ENCODE measurements at places on chromosomes 4 and X.

- DNase-seq = no peak
Measured at GRCh38 chrX:43002526-43003203, 224.7 kb upstream of the PPP1R2C start.

GRCh38 chr4:946103-946450 lies 13.8 kb downstream of the TMEM175 start:
- no peak for DNase-seq

DNA sequence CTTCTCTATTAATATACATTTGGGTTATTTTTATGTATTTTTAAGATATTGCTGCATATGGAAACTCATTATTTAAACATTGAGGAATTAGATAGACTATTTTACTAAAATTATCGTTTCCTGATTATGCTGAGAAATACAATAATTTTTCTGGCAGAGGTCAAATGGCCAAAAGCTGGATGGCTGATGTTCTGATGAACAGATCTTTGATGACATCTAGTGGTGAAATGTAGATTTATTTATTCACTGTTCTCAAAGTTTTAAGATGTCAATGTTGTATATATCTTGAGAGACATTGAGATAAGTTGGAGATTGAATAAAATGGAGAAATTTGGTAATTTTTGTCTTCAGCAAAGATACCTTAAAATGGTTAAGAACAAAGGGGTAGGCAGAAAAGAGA lies 96.2 kb downstream of the UGT8 start:
- no peak for DNase-seq

DNA sequence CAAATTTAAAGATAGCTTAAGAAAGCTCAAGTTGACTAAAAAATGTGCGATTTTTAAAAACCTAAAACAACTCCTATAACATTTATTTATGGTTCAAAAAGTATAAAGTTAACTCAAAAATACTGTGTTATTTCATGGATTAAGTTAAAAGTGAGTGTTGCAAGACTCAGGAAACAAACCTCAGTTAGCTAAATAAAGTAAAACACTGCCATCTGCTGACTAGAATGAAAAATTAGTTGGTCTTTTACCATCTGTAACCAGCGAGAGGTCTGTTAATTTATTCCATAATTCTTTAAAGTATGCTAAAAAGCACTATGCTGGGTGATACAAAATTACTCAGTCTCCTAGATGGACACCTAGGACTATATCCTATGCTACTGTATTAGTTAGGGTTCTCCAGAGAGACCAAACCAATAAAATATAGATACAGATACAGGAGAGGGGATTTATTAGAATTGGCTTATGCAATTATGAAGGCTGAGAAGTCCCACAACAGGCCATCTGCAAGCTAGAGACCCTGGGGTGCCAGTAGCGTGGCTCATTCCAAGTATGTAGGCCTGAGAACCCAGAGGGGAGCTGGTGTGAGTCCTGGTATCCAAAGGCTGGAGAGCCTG lies 4.9 kb upstream of the WDFY3 start:
- DNase-seq = no peak

DNA sequence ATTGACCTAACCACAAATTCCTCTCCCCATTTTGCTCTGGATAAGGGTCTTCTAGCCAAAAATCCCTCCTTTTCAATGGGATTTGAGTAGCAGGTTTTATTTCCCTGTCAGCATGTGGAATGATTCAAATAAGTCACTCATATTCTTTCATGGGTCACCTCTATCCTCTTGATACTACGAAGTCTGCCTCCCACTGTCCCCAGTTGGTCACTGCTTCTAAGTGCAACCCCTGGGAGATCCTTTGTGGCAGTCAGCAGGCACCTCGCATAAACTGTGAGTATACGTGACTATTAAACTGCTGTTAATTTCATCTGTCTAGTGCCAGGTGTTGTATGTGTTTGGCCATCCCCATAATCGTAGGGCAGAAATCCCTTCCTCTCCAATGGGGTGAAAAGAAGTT lies 1667.9 kb upstream of the PCDH7 start:
- DNase-seq = no peak

DNA sequence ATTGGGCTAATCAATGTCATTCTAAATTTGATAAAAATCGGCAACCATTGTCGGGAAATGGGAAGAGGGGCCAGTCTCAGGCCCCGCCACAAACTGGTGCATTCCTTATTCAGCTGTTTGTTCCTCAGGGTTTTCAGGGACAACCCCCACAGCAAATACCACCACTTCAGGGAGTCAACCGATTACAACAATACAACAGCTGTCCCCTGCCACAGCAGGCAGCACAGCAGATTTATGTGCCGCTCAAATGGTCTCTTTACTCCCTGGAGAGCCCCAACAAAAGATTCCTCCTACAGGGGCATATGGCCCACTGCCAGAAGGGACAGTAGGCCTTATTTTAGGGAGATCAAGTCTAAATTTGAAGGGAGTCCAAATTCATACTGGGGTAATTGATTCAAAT lies 61.8 kb downstream of the ZNF732 start:
- DNase-seq = no peak

DNA sequence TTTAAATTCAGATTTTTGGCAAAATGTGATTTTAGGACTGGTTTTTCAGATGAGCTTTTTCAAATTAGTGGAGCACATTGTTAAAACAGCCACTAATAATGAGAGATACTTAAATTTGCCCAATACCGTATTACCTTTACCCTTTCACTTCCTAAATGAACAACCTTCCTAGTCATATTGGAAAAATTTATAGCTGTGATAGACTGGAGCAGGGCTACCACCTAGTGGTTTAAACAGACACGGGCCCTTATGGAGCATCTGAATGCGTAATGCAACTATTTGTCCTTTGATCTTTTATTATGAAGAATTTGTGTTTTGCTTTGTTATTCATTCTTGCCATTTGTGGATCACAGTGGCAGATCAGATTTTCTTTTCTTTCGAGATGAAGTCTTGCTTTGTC lies 72.7 kb downstream of the KDM6A start:
- DNase-seq = no peak

DNA sequence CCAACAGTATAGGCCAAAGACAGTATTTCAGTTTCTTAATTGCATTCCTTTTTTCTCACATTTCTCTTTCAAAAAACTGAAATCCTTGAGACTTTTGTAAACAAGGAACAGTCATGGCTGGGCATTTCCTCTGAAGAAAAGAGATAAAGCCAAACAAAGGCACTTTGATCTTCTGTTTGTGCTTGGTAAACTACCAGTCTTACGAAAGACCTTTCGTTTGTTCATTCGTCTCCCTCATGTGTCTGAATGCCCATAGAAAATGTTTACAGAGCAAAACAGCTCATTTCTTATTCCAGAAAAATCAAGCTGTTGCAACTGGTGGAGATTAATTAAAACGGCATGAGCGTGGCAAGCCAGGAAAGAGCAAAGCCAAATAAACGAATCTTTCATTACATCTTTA lies 178.0 kb downstream of the GASK1B start:
- no peak for DNase-seq

DNA sequence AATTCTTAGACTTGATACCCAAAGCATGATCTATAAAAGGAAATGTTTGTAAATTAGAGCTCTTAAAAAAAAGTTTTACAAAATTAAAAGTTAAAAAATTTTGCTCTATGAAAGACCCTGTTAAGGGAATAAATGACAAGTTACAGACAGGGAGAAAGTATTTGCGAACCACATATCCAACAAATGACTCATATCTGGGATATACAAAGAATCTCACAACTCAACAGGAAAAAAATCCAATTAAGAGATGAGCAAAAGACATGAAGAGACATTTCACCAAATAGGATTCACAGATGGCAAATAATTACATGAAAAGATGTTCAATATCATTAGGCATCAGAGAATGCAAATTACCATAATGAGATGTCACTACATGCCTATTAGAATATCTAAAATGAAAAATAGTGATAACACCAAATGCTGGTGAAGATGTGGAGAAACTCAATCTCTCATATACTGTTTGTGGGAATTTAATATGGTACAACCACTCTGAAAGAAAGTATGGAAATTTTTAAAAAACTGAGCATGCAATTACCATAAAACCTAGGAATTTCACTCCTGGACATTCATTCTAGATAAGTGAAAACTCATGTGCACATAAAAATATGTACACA lies 100.8 kb upstream of the EOLA2 start:
- DNase-seq = no peak

DNA sequence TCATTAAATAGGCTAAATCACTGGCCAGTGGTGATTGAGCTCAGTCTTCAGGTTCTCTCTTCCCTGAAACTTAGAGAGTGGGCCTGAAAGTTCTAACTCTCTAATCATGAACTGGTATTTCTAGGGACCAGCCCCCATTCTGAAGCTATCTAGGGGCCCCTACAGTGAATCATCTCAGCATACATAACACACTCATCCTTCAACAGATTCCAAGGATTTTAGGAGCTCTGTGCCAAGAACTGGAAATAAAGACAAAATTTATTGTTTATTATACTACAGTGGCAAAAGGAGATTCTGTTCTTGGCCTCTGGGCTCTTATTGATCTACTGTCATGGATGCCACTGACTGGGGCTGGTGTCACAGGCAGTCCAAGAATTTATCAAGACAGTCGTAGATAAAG lies 263.8 kb upstream of the IGFBP7 start:
- DNase-seq = no peak

GRCh38 chr4:40471923-40472322 lies 136.8 kb downstream of the CHRNA9 start:
- DNase-seq = no peak

- DNase-seq = no peak
Measured at GRCh38 chrX:48465336-48465933, 4.6 kb downstream of the SLC38A5 start.

GRCh38 chr4:187021436-187022205 lies 298.0 kb upstream of the FAT1 start:
- no peak for DNase-seq

DNA sequence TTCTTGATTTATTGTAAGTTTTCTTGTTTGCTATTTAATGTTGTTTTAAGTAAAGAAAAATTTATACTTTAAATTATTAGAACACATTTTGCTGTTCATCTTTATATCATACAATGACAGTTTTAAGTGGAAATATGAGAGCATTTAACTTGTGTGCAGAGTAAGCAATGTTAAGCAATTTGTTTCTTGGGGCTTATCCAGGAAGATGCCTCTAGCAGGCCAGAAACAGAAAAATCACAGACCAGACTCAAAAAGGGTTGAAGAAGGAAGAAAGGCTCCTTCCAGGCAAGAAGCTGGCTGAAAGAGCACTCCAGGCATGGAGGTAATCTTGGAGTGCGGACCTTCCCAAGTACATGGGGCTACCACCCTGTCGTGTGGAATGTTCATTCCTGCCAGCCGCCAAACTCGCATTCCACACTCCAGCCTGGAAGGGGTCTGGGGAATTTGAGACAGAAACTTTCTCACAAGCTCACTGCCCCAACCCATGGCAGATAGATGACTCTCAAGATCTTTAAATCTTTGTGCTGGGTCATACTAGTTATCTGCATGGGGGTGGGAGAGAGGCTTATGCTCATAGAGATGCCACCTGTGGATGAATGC lies 1521.3 kb upstream of the AGA start:
- no peak for DNase-seq

DNA sequence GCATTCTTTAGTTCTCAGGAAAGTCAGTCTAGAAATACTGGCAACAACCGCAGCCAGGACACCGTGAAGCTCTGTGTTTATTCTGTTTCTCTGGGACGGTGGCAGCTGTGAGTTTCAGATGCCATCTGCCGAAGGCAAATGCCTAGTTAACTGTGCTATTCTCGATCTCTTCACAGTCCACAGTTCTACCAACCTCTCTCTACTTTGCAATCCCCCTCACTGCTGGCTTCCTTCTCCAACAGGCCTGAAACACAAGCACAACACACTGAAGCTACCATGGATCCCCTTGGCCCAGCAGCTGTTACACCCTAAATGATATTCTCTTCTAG lies 118.8 kb downstream of the ZNF827 start:
- no peak for DNase-seq

DNA sequence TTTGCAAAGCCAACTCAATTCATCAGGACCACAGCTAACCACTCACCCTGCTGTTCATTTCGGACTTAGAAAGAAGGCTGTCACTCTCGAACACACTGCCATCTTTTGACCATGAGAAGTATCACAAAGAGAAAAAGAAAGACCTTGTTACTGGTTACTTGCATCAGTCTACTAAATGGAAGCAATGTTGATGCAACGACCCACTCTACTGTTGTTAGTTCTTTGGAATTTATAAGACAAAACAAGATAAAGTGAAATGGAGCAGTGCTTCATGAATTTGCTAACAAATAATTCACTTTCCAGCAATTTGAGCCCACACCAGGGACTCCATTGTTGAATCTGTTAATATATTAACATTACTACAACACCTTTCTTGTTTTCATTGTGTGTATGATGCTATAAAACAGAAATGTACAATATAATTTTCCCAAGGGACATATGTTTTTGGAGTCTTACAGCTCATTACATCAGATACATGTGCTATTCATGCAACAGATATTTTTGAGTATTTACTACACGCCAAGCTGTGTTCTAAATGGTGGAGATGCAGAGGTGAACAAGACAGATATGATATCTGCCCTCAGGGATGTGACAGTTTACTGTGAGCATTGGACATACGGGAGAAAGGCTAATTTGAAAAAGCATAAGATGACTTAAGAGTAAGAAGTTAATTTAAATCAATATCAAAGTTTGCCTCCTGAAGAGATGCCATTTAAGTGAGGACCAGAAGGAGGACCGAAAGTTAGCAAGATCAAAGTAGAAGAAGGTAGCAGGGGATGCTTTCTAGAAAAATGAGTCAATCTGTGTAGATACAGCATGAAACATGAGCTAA lies 87.2 kb downstream of the AREG start:
- no peak for DNase-seq

DNA sequence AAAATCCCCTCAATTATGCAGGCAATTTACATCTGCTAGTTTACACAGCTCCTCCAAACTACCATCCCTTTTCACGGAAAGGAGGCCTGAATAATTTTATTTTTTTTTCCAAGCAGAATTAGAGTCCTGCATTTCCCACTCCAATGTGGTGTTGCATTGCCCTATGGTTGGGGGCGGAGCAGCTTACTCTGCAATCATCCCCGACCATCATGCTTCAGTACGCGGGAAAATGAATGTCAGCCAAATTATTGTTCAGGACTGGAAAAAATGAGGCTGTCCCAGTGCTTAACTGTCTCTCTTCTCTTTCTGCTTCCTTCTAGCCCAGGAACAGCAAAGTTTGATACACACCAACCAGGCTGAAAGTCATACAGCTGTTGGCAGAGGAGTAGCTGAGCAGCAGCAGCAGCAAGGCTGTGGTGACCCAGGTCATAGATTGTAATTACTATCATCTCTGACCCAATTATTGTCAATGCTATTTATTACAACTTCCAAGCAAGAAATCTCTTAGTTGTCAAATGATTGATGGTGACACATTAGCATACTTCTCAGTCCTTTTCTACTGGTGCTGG lies 28.3 kb downstream of the MMRN1 start:
- no peak for DNase-seq

GRCh38 chr4:156303708-156304107 lies 350.0 kb upstream of the CTSO start:
- no peak for DNase-seq

DNA sequence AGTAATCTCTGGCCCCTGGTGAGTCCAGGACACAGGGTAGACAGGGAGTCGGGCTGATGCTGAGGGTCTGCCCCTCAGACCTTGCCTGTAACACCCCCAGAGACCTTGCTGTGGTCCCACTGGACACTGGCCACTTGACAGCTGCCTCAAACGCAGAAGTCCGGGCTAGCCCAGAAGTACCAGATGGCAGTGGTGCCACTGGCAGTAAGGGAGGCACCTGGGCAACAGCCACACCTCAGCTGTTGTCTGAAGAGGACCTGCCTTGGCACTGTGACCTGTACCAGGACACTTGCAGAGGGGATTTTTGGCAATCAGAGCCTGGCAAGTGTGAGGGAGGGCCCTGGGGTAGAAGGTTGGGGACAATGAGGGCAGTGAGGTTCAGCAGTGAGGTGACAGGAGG lies 63.3 kb upstream of the UXT start:
- no peak for DNase-seq

GRCh38 chrX:74351760-74352159 lies 47.8 kb downstream of the ZCCHC13 start:
- no peak for DNase-seq
